ENCODE measurements at places on chromosomes 13 and 19. TPM values are rescaled to one million over a fixed set of nuclear protein-coding genes. Genes with fewer than 3 reads are reported as not detected.

GRCh38 chr13:23753458-23753857 is 135.7 kb downstream of the MIPEP start:
- H3K36me3 ChIP-seq, result no peaks in the 10 kb centered on the region
- DNase-seq, result no peak
- peaks cover 6% of the 10 kb centered on the region for H3K4me1 ChIP-seq
- no peaks in the 10 kb centered on the region for H3K27me3 ChIP-seq

The DAND5 gene
- not detected for total RNA-seq

The ZNF708 gene
- 11.5 TPM for total RNA-seq

The UNC13A gene
- total RNA-seq, result 2.1 TPM

GRCh38 chr19:40025938-40026596 is 29.2 kb downstream of the ZNF546 start:
- no peaks in the 10 kb centered on the region for H3K4me1 ChIP-seq
- peaks cover 6% of the 10 kb centered on the region for H3K36me3 ChIP-seq
- H3K27me3 ChIP-seq, result no peaks in the 10 kb centered on the region
- no peak overlapping the region for H3K4me3 ChIP-seq
- DNase-seq, result no peak
- no peak overlapping the region for H3K27ac ChIP-seq

The DPP9 gene
- 73.8 TPM for total RNA-seq

- H3K4me3 ChIP-seq, result no peak overlapping the region
- no peaks in the 10 kb centered on the region for H3K4me1 ChIP-seq
- no peak overlapping the region for H3K27ac ChIP-seq
- no peaks in the 10 kb centered on the region for H3K36me3 ChIP-seq
- H3K27me3 ChIP-seq, result no peaks in the 10 kb centered on the region
- DNase-seq, result no peak
Observed at GRCh38 chr13:23703246-23703860, 133.1 kb downstream of the TNFRSF19 start.

DNA sequence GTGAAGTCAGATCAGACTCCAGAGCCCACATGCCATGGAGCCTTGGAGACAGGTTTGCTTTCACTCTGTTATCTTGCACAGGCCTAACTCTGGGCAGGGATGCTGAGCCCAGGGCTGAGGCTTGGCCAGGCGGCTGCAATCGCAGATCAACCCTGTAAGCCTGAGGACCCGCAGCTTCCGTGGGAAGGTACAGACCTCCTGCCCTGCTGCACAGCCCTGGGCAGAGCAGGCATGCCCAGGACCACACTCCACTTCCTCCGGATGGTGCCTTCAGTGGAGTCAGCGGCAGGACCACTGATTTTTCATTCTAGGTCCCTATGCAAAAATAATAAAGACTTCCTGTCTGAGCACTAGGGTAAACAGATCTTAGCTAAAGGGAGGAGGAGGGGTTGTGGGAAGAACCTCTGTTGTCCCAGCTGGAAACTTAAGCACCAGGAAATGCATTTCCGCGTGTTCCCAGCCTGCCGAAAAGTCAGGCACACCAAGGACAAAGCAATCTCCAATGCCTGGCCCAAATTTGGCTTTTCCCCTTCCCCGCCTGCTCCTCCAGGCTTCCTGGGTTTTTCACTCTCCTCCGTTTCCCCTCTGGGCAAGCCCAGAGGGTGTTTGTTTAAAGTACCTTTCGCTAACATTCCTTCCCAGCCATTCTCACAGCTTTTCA is 87.3 kb downstream of the KCTD15 start:
- no peak overlapping the region for H3K27ac ChIP-seq
- no peaks in the 10 kb centered on the region for H3K4me1 ChIP-seq
- H3K4me3 ChIP-seq, result peak overlapping the region; percentile 8
- no peak for DNase-seq
- H3K36me3 ChIP-seq, result no peaks in the 10 kb centered on the region
- H3K27me3 ChIP-seq, result no peaks in the 10 kb centered on the region

DNA sequence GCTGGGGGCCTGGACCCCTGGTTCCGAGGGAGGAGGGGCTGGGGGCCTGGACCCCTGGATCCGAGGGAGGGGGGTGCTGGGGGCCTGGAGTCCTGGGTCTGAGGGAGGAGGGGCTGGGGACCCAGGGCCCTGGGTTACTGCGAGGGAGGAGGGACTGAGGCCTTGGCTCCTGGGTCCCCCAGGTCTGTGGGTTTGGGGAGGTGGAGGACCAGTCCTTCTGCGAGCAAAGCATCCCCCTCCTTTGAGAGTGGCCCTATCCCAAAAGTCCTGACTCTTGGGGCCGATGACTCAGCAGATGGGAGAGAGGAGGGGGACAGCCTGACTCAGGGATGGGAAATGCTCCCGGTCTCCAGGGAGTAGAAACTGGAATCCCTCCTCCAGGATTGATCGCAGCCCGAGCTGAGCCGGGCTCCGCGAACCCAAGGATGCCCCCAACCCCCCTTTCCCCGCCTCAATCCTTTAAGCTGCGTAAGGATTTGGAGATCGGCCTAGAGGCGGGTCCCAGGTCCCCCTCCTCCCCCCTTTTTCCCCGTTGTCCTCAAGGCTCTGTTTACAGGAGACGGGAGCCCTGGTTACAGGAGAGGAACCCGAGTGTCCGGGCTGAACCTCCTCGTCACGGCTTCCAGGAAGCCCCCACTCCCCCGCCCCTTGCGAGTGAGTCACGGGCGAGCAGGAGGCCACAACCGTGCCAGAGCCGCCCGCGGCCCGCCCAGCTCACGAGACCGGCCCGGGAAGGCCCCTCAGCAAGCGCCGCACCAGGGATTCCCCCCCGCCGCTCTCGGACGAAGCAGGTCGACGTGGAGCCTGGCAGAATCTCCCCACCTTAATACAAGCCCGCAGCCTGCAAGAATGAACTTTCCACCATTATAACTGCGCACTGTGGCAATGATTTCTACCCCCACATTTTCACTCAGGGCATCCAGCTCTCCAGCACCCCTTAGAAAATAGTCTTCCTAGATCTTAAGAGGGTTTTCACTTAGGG is 3.0 kb upstream of the ZFP36 start:
- H3K27ac ChIP-seq, result peak overlapping the region; percentile 100
- peak; percentile 97 for DNase-seq
- peaks cover 16% of the 10 kb centered on the region for H3K36me3 ChIP-seq
- H3K4me1 ChIP-seq, result peaks cover 23% of the 10 kb centered on the region
- no peaks in the 10 kb centered on the region for H3K27me3 ChIP-seq

The POLD1 gene
- total RNA-seq, result 12.8 TPM

GRCh38 chr19:13164343-13165161 is 14.3 kb downstream of the IER2 start:
- H3K4me3 ChIP-seq, result peak overlapping the region; percentile 71
- H3K36me3 ChIP-seq, result no peaks in the 10 kb centered on the region
- peaks cover 61% of the 10 kb centered on the region for H3K4me1 ChIP-seq
- no peaks in the 10 kb centered on the region for H3K27me3 ChIP-seq
- H3K27ac ChIP-seq, result peak overlapping the region; percentile 95
- no peak for DNase-seq

- H3K27ac ChIP-seq, result no peak within 1 kb of the TSS
- no peaks in the 10 kb centered on the region for H3K36me3 ChIP-seq
- H3K4me1 ChIP-seq, result no peaks in the 10 kb centered on the region
- H3K4me3 ChIP-seq, result no peak within 1 kb of the TSS
Observed at GRCh38 chr19:50969413-50969760, at the start of gene KLK6. Gene KLK6 (minus strand): TSS chr19:50969591. CDS start chr19:50968104, 1,487 bp downstream.

DNA sequence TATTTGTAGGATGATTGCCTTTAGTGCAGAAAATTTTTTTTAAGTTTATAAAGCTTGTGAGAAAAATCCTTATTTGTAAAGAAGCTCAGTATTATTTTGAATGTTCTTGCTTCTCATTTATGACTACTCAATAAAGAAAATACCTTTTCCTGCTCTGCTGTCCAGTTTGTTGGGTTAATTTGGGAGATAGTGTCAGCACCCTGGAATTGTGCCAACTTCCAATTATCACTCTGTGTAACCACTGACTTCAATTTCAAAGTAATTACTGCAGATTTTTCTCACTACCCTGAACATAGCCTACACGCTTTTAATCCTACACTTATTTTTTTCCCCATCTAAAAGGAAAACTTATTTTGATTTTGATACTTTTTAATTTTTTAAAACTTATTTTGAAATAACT is 93.1 kb downstream of the GGACT start:
- H3K27ac ChIP-seq, result no peak overlapping the region
- H3K4me1 ChIP-seq, result no peaks in the 10 kb centered on the region
- DNase-seq, result no peak

- H3K4me1 ChIP-seq, result peaks cover 4% of the 10 kb centered on the region
- H3K36me3 ChIP-seq, result no peaks in the 10 kb centered on the region
- no peaks in the 10 kb centered on the region for H3K27me3 ChIP-seq
- no peak overlapping the region for H3K4me3 ChIP-seq
- no peak overlapping the region for H3K27ac ChIP-seq
Observed at GRCh38 chr19:19624032-19624570, 3.9 kb downstream of the LPAR2 start.

DNA sequence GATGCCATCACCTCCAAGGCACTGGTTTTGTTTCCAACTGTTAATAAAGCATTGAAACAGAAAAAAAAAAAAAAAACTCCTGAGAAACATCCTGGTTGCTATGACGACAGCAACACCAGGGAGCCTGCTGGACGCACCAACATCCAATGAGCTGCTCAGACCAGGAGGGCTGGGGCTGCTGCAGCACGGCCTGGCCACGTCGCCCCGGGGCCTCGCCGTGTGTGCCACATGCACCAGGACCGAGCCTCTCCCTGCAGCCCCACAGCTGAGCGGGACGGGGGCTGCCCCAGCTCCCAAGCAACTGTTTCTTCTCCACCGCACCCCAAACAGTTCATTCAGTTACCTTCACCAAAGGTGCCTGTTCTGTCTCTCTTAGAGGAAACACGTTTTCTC is 54.5 kb downstream of the RASA3 start:
- peaks cover 21% of the 10 kb centered on the region for H3K4me1 ChIP-seq
- H3K36me3 ChIP-seq, result no peaks in the 10 kb centered on the region
- H3K27me3 ChIP-seq, result no peaks in the 10 kb centered on the region
- no peak overlapping the region for H3K4me3 ChIP-seq

GRCh38 chr13:50838031-50838430 is 5.5 kb downstream of the DLEU7 start:
- DNase-seq, result no peak
- H3K27ac ChIP-seq, result no peak overlapping the region
- H3K36me3 ChIP-seq, result no peaks in the 10 kb centered on the region

GRCh38 chr13:21124852-21125251 is 51.5 kb downstream of the SKA3 start:
- no peak for DNase-seq
- no peak overlapping the region for H3K4me3 ChIP-seq
- no peak overlapping the region for H3K27ac ChIP-seq
- no peaks in the 10 kb centered on the region for H3K4me1 ChIP-seq
- no peaks in the 10 kb centered on the region for H3K36me3 ChIP-seq

GRCh38 chr19:958967-959855 is 24.9 kb upstream of the WDR18 start:
- H3K36me3 ChIP-seq, result no peaks in the 10 kb centered on the region
- no peak overlapping the region for H3K4me3 ChIP-seq
- no peaks in the 10 kb centered on the region for H3K27me3 ChIP-seq
- no peak for DNase-seq
- no peaks in the 10 kb centered on the region for H3K4me1 ChIP-seq

DNA sequence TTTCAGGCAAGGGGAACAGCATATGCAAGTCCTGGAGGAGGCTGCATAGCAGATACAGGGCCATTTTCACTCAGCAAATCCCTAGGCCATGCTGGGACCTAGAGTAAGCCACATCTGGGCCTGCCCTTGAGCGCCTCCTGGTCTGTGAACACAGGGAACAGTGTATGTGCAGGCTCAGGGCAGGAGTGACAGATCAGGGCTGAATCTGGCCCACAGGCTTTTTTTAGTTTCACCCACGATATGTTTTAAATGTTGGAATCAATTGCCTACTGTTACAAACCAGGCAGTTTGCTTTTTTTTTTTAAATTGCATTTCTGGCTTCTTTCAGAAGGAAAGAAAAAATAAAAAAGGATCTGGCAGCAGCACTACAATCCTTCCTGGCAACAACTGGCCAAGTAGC is 1.5 kb upstream of the TMEM145 start:
- no peak overlapping the region for H3K4me3 ChIP-seq
- DNase-seq, result no peak
- H3K36me3 ChIP-seq, result no peaks in the 10 kb centered on the region

The LGALS7B gene
- total RNA-seq, result 2.0 TPM

DNA sequence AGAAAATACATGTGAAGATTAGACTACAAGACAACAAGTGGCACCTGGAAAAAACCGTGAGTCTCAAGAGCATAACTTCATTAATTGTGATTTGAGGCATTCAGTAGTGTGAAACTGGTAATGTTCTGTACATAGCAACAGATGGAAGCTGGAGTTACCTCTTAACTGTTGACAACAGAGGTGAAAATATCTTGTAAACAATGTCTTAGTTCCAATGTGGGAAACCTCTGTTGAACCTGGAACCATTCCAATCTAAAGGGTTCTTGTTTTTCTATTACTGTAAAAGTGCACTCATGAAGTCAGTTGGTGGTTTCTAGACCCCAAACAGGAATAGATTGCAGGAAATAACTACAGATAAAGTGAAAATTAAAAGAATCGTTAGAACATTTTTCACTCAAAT is 728.4 kb downstream of the SLITRK1 start:
- no peak overlapping the region for H3K27ac ChIP-seq
- no peaks in the 10 kb centered on the region for H3K36me3 ChIP-seq
- no peaks in the 10 kb centered on the region for H3K4me1 ChIP-seq
- no peak overlapping the region for H3K4me3 ChIP-seq

GRCh38 chr19:50551034-50551714 is 17.1 kb downstream of the LRRC4B start:
- no peaks in the 10 kb centered on the region for H3K27me3 ChIP-seq
- DNase-seq, result no peak
- H3K27ac ChIP-seq, result no peak overlapping the region
- peaks cover under 1% of the 10 kb centered on the region for H3K4me1 ChIP-seq

DNA sequence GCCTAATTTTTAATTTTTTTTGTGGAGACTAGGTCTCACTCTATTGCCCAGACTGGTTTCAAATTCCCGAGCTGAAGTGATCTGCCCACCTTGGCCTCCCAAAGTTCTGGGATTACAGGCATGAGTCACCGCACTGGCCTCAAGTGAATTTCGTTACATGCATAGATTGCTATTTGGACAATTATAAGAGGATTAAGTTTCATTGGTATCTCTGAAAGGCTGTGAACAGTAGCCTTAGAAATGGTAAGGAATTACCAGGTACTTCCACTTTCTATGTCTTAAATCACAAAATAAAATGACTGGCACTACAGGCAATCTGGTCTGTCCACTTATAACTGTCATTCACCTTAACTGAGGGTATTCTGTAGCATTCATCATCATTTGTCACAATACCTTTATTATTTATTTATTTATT is 2.9 kb upstream of the CCDC9 start:
- no peak overlapping the region for H3K27ac ChIP-seq
- H3K27me3 ChIP-seq, result no peaks in the 10 kb centered on the region
- no peak for DNase-seq
- no peak overlapping the region for H3K4me3 ChIP-seq
- H3K4me1 ChIP-seq, result peaks cover 17% of the 10 kb centered on the region
- peaks cover under 1% of the 10 kb centered on the region for H3K36me3 ChIP-seq

The SYT3 gene
- not detected for total RNA-seq

GRCh38 chr13:101572456-101572855 is 120.0 kb downstream of the ITGBL1 start:
- H3K4me1 ChIP-seq, result peaks cover 41% of the 10 kb centered on the region
- no peak overlapping the region for H3K4me3 ChIP-seq
- H3K27me3 ChIP-seq, result no peaks in the 10 kb centered on the region
- no peak for DNase-seq

Measured in thoracic aorta (tissue), 2 donors.